ENCODE measurements at places on chromosomes 4 and X. TPM values are rescaled to one million over a fixed set of nuclear protein-coding genes. Genes with fewer than 3 reads are reported as not detected.

Gene NFKB1
- total RNA-seq, result 58.9 TPM

Gene TXK
- total RNA-seq, result 0.34 TPM

Gene GPRIN3
- total RNA-seq, result not detected

Gene KIAA1210
- not detected for total RNA-seq

Gene C4orf50
- total RNA-seq, result not detected

Gene DDX53
- total RNA-seq, result not detected

Gene PPP1R2C
- total RNA-seq, result not detected

Gene KLF3
- 44.4 TPM for total RNA-seq

Gene ATP6AP2
- 146 TPM for total RNA-seq

Gene SATL1
- not detected for total RNA-seq

Gene ABCG2
- 0.68 TPM for total RNA-seq

Gene CLIC2
- 0.14 TPM for total RNA-seq

Gene LRAT
- total RNA-seq, result 18.8 TPM

Gene SUPT20HL2
- not detected for total RNA-seq

Gene MAML3
- total RNA-seq, result 3.6 TPM

Gene DCLK2
- not detected for total RNA-seq

Gene DCAF12L2
- not detected for total RNA-seq

Gene MAOB
- 2.5 TPM for total RNA-seq

Gene WAS
- under 0.01 TPM for total RNA-seq

Gene LANCL3
- 1.1 TPM for total RNA-seq

Gene PLP1
- not detected for total RNA-seq

Gene SLC25A43
- 19.1 TPM for total RNA-seq

Gene ENAM
- not detected for total RNA-seq

Gene GRIA2
- total RNA-seq, result not detected

Gene FREM3
- total RNA-seq, result not detected

Gene GYPB
- total RNA-seq, result not detected

Gene INTS6L
- total RNA-seq, result 5.8 TPM

Gene SORCS2
- under 0.01 TPM for total RNA-seq

Data from nasal cavity respiratory epithelium epithelial cell of viscerocranial mucosa (primary cell).